ENCODE measurements at places on chromosomes 1 and 21.

- DNase-seq: no peak
These were observed 46.7 kb downstream of the PHC2 start for GRCh38 chr1:33384040-33384812.

DNA sequence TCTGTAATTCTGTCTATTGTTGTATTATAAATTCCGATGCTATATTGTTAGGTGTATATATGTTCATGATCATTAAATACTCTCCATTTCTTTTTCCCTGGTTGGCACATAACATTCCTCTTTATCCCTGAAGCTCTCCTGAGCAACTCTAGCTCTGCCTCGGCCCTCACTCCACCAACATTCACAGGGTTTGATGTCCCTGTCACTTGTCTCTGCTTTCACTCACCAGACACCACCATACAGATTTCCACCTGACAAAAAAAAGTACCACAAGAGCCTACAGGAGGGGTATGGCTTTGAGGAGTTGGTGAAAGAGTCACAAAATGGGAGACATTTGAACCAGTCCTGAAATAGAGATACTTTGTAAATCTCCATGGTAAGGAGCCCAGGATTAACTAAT is 8.8 kb upstream of the TSPEAR start:
- no peak for DNase-seq

DNA sequence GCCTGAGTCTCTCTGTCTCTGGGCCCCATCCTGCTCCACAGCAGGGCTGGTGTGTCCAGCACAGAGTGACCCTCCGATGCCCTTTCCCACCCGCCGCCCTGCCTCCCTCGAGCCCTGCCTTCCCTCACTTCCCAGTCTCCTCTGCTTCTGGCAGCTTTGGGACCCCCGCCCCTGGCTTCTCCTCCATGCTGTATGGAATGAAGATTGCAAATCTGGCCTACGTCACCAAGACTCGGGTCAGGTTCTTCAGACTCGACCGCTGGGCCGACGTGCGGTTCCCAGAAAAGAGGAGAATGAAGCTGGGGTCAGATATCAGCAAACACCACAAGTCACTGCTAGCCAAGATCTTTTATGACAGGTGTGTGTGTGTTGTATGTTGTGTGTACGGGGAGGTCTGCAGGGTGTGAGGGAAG is 14.3 kb downstream of the MOV10 start:
- DNase-seq: no peak

DNA sequence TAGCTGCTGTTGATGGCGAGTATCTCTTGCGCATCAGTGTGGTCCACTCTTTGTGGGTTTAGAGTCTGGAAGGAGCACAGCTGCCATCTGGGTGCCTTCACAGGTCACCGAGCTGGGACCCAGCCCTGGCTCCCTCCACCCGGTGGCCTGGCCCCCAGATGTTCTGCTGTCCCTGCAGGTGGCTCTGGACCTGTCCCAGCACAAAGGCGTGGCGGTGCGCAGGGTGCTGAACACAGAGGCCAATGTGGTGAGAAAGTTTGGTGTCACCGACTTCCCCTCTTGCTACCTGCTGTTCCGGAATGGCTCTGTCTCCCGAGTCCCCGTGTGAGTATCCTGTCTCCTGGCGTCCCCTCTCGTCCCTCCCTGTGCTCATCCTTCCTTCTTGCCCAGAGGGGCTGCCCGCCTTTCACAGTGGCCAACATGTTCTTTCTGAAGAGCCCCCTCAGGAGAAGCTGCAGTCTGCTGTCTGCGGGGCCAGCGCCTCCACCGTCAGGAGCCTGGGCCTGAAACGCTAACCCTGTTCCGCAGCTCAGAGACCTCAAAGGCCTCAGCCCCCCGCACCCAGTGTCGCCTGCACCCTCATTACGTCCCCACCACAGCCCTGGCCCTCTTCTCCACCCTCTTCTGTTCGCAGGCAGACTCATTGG is 27.4 kb downstream of the QSOX1 start:
- DNase-seq: no peak

DNA sequence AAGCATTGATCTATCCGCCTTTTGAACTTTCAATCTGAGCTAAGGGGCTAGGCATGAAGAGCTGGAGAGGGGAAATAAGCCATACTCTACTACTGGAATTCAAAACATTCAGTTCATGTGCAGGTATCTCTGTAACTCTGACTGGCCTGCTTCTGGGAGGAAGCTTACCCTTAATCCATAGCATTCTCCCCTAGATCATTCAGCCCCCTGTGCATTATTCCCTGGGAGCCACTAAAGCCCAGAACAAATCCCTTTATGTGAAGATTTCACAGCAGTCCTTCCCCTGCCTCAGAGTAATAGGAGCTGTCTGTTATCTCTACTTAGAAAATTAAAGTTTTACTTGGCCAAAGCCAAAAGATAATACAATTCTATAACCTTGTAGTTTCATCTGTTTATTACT is 300.7 kb downstream of the SEC16B start:
- no peak for DNase-seq

- DNase-seq: no peak
These were observed 30.2 kb downstream of the GNAT2 start for GRCh38 chr1:109589177-109589576.

All from activated T-helper 1 cell treated with anti-CD3 and anti-CD28 coated beads, Interleukin-12 subunit alpha, Interleukin-12 subunit beta, Interleukin-2, Interleukin-4 antibody, amounts not matched to agents 30 ng/mL and 10 ng/mL and 1 ng/mL, durations not matched to agents 14 hours and 24 hours and 36 hours (primary cell).